Fibroblast of skin of right quadriceps (primary cell): ENCODE measurements at places on chromosomes 5 and 9.
A peak's percentile ranks its signal among the peaks of the same experiment; 100 is the strongest.

GRCh38 chr5:36029914-36030313, 36.8 kb downstream of the UGT3A2 start:
- DNase-seq = no peak

- DNase-seq = peak; percentile 14
Observed at GRCh38 chr9:77194423-77194822, 17.1 kb downstream of the VPS13A start.

- DNase-seq = peak; percentile 53
Observed at GRCh38 chr9:120336021-120336752, 243.8 kb downstream of the CDK5RAP2 start.

DNA sequence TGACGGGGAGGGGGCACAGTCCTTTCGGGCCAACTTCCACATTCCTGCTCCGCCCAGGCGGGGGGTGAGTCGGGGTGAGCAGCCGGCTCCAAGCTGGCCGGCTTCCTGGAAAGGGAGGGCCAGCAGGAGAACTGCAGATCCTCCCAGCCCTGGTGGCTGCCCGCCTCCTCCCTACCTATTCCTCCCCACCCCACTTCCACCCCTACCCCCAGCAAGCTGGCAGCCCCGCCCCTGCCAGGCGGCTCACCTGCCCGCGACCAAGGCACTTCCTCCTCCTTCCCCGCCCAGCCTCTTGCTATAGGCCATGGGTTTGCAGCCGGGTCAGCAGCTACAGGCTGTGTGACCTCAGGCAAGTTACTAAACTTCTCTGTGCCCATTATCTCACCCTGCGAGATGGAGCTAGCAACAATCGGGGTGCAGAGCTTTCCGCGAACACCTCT, 5.6 kb upstream of the IRF1 start:
- DNase-seq = peak; percentile 72

DNA sequence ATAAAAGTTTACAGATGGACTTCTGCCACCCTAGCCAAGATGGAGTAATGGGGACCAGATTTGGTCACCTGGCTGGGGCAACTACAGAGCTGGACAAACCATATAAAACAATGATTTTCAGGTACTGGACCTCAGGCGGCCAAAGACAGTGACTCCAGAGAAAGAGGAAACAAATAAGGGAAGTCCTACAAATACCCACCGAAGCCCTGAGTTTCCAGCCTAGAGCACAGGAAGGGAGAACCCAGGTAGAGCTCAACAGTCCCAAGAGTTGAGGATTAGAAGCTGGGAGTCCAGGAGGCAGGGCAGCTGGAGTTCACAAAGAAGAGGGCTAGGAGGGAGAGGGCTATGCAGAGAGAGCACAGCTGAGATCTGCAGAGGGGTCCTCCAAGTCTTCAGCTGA, 106.7 kb upstream of the NR5A1 start:
- no peak for DNase-seq

DNA sequence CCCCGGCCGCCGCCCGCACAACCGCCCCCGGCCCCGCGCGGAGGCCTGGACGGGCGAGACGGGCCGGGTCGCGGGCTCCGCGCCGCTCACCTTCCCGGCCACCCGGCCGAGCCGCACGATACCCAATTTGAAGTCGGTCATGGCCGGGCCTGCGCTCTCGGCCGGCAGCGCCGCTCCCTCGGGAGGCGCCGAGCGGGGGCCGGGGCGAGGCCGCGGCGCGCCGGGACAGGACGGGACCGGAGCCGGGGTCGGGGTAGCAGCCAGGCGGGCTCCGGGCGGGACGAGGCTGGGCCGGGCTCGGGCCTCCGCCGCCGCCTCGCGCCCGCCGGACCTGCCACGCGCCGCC, 216 bp downstream of the ZMYND19 start:
- DNase-seq = no peak

DNA sequence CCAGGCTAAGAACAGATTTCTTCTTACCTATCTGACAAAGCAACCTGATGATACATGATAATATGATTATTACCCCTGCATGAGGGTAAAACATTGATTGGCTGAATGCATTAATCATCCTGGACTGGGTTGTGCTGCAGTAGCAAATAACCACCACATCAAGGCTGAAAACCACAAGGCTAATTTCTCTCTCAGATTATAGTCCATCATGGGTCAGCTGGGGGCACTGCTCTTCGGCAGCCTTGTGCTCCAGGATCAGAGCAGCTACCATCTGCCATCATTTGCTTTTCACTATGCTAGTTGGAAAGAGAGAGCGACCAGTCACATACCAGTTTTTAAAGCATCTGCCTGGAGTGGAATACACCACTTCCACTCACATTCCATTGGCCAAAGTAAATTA, 383.5 kb downstream of the RASEF start:
- no peak for DNase-seq

DNA sequence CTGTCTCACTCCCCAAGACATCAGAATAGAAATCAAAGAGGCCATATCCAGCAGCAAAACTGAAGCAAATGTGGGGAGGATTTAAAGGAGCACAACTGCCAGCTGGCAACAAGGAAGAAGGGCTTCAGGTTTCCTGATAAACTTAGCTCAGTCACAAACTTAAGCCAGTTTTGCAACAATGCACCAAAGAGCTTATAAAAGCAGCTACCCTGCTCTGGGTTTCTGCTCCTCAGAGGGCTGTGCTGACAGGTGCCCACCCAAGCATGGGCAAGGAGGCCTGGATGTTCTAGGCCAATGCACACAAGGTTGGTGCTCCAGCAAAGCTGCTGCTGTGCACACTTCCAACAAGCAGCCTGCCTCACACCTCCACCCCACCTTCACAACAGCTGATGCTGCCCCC, 132.9 kb downstream of the SIL1 start:
- no peak for DNase-seq

GRCh38 chr9:110641293-110641692, 27.3 kb upstream of the MUSK start:
- DNase-seq = peak; percentile 62

DNA sequence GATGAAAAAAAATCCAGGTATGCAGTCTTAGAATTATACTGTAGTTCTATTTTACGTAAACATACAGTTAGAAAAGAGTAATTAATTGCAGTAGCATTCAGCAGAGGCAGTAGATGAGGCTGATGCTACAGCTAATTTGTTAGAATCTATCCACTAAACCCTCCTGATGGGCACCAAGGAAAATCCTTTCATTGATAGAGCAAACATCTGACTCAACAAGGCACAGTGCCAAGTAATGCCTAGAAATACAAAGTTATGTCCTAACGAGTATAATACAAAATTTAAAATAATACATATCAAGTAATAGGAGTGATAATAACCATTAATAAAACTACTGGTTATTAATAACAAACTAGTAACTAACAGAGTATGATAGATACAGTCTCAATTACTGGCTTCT, 9.0 kb downstream of the MOCS2 start:
- DNase-seq = no peak

GRCh38 chr9:134885679-134886412, 5.2 kb downstream of the FCN2 start:
- DNase-seq = no peak

DNA sequence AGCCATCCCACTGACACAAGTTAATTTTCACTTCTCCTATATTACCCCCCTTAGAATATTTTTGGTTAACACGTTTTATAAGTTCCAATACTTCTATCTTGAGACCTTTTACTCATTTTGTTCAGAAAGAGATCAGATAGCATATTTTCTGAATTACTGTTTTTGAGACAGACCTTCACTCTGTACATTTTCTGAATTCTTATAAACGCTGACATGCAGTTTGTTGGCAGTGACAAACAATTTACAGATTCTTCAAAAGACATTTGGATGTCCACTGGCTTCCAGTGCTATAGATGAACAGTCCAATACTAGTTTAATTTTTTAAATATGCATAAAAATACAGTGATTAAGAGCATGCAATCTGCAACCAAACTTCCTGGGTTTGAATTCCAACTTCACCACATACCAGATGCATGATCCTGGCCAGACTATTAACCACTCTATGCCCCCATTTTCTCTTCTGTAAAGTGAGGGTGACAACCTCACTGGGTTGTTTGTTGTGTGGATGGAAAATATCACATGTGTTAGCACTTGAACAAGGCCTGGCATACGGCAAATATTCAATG, 142.1 kb downstream of the AGTPBP1 start:
- peak; percentile 31 for DNase-seq

- DNase-seq = peak; percentile 67
Observed at GRCh38 chr5:135185481-135186065, 151.5 kb upstream of the PITX1 start.
